Panc1 (cell line): ENCODE measurements at places on chromosomes 12 and 14. TPM values are rescaled to one million over a fixed set of nuclear protein-coding genes. Genes with fewer than 3 reads are reported as not detected.

GRCh38 chr12:73308747-73309146 is 1036.6 kb downstream of the TRHDE start:
- no peak for DNase-seq

GRCh38 chr12:21502164-21502496 is 541 bp downstream of the GOLT1B start:
- DNase-seq: no peak

GRCh38 chr12:110906083-110906482 is 14.3 kb downstream of the MYL2 start:
- no peak for DNase-seq

The CLEC1B gene
- not detected for total RNA-seq

The EIF2B2 gene
- 37.5 TPM for total RNA-seq

- no peak for DNase-seq
Measured at GRCh38 chr14:29320286-29320685, 553.7 kb downstream of the FOXG1 start.

DNA sequence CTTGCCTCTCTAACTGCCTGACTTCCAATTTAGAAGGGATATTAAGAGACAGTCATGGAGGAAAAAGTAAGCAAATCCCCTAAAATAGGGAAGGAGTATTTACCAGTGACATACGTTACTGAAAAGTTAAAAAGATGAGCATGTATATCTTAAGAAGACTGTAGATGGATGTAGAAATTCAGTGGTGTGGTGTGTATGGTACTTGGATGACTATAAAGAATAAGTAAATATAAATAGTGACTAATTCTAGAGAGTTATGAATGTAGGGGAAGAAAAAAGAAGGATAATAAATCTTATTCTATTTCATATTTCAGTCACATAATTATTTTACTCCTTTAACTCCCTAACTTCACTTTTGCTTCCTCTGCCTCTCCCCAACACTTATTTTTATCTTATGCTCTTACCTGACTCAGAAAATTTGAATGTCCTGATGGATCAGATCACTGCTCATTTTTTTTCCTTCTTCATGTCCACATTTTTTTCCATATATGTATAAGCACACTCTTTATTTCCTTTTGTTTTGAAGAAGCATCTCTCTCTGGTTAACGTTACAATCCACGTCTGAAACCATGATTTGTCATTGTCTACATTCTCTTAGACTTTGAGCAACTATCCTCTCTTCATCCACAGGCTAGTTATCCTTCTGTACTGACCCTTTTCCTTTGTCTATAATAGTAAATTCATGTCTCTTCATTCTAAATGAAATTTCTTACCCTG is 422.7 kb upstream of the SYT1 start:
- DNase-seq: no peak

The CSAD gene
- total RNA-seq: 15.4 TPM

The SLIRP gene
- total RNA-seq: 162 TPM

DNA sequence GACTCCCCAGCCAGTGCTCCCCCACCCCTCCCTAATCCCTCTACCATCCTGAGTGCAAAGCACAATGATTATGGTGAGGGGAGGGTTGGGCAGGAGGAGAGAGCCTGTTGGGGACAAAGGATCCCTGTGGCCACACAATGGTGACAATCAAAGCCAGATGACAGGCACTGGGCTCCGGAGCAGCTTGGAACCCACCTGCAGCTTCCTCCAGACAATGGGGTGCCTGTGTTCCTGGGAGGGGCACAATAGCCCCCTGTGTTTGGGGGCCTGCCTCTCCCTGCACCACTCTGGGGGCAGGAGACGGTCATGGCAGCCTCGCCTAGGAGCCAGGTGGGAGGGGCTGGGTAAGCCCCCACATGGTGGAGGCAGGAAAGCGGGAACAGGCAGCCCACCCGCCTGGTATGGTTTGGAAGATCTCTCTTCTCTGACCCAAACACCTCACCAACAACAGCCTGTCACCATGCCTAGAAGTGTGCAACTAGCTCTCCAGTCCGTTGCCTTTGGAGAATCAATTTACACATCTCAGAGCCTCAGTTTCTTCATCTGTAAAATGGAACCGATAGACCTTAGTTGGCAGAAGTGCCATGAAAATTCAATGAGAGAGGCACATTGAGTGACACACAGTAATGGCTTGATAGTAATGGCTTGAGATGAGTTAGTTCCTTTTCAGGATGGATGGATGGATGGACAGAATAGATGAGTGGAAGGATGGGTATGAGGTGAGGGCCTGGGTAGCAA is 53.0 kb downstream of the MVK start:
- no peak for DNase-seq

The METTL17 gene
- total RNA-seq: 39.6 TPM

DNA sequence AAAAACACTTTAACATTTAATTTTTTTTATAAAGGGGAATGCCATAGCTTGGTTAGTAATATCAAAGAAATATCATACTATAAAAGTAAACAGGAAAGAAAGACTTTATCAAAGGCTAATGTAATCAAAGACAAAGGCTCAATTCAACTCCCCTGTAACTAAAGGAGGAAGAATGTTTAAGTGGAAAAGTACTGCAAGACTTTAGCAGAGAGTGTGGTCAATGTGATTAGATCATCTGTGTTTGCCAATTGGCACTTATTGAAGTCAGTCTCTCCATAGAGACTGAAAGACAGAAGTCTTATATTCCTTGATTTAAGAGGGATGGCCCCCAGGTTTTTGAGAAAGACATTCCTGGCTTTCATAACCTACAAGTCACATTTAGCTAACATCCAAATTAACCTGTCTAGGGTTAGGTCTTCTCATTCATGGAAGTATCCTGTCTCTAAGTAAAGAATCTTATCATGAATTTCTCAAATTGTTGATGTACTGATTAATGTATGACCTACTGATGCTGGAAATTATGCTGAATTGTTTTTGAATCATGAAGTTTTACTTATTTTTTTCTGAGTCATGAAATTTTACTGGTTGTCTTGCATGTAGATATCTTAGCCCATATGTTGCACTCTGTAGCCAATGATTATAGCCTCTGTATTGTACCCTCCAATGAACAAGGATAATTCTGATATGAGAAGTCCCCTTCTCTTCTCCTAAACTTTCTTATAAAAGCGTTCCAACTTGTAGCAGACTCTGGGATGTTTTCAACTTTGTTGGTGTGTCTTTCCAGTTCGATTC is 65.4 kb downstream of the ATXN7L3B start:
- no peak for DNase-seq

The SART3 gene
- 55.9 TPM for total RNA-seq

GRCh38 chr12:46832130-46832704 is 6.4 kb upstream of the SLC38A4 start:
- no peak for DNase-seq

- DNase-seq: no peak
Measured at GRCh38 chr12:109840305-109841074, 7.3 kb upstream of the TRPV4 start.

The RHOF gene
- total RNA-seq: 71.8 TPM

- DNase-seq: no peak
Measured at GRCh38 chr14:32472512-32473463, 143.7 kb downstream of the AKAP6 start.

GRCh38 chr12:18824287-18824686 is 86.4 kb downstream of the CAPZA3 start:
- no peak for DNase-seq

DNA sequence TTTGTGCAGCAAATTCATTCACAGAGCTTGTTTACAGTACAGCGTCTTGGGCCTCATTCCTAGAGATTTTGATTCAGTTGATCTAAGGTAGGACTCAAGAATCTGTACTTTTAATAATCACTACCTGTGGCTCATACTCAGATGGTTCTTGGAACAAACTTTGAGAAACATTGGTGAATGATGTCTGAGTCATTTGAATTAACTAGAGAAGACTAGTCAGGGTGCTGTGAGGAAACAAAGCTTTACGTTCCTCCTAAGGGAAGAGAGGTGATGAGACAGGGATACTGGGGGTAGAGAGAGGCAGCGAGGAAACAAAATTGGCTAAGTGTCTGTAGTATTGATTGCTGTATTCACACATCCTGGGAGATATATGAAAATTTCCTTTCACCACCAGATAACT is 109.4 kb downstream of the SLC15A5 start:
- no peak for DNase-seq

The CELA1 gene
- not detected for total RNA-seq

The RNF212B gene
- total RNA-seq: not detected

DNA sequence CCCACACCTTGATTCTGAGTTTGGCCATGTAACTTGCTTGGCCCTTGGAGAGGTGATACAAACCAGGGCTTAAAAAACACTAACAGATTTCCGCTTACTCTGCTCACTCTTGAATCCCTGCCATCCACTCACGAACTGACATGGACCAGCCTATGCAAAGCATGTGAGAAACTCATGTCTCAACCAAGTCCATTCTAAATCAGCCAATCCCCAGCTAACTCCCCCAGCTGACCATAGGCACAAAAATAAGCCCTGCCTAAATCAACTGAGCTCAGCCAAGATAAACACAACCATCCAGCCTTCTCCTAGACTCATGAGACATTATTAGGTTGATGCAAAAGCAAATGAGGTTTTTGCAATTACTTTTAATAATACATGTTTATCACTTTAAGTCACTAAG is 353.9 kb upstream of the TBX3 start:
- DNase-seq: no peak

The OR4E2 gene
- total RNA-seq: not detected

DNA sequence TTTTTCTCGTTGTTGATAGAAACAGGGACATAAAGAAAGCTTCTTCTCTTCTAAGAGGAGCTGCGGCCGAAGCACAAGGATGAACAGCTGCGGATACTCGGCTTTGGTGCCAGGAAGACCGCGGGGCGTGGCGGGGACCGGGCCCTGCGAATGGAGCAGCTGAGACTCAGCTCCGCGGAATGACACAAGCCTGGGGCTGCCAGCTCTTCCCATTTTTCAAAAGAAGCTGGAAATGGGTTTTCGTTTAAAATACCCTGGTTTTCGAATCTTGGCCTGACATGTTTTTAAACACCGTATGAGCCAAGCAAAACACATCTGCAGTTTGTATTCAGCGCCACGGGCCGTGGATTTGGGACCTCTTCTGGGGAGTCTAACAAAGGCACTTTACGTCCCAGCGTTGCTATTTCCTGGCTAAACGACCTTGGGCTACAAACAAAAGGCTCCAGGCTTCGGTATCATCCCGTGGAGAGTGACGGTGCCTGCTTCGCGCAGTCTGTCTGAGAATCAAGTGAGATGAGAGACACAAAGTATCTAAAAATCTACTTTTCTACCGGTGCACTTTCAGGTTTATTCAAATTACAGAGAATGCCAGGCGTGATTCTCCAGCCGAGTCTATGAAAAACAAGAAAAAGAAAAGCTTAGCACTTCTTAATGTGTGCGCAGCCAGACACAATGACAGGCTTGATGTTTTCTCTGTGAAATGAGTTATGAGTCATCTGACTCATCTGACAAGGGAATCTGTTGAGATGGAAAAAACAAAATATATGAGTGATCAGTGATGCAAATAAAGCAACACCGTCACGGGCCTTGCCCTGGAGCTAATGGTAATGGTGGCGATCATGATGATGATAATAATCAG is 114.0 kb upstream of the TMEM132D start:
- no peak for DNase-seq

The TAS2R42 gene
- total RNA-seq: not detected

The VWF gene
- total RNA-seq: 0.31 TPM

DNA sequence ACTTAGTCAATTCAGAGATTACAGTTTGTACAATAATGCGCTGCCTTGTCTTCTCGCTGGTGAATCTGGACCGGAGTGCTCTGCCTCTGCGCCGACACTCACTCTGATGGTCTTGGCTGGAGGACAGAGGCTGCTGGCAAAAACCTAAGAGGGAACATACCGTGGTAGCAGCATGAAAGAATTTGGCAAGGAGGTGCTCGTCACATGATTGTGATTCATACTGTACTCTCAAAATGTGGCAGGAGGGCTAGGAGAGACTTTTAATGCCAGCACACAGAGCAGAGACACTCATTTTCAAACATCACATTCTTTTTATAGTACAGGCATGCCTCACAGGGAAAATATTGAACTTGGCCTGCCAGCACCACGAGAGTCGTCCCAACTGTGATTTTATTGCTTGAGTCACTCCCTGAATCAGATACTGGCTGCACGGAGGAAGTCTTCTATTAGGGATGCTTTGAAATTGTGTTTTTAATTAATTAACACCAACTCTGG is 67.8 kb downstream of the HMGA2 start:
- peak; percentile 95 for DNase-seq

DNA sequence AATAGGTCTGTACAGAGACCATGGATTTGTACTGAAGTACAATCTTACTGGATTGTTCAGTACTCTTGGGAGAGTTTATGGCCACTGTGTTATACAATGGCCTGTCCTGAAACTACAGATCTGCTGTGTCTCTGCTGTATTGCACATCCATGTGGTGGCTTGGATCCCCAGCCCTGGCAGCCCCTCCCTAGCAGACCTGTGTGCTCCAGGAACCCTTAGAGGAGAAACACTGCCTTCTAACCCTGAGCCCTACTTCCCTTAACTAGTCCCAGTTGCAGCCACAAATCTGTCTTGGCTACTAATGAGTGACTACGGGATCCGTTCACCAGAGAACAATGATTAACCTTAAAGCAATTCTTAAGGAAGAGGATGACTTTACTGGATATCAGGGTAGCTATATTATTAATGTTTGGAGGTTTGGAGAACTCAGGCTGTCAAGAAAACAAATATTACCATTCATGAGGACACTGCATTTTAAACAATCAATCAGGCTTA is 27.7 kb downstream of the RNF34 start:
- no peak for DNase-seq

DNA sequence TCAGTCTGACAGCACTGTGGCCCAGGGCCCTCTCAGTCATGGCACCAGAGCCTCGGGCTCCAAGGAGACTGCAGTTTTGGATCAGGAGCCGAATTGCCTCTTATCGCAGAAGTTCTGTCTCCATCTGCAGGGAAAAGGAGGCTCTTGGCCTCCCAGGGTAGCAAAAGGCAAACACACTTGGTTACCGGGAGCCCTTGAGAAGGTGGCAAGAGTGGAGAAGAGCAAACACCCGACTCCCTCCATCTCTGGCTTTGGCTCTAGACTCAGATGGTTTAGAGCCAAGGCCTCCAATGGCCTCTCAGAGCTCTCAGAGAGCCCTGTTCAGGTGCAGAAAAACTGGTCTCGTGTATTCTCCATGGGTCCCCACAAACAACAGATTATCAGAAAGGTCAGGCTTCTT is 44.6 kb downstream of the NINJ2 start:
- DNase-seq: no peak

- no peak for DNase-seq
Measured at GRCh38 chr14:68885226-68886108, 92.6 kb upstream of the ZFP36L1 start.

DNA sequence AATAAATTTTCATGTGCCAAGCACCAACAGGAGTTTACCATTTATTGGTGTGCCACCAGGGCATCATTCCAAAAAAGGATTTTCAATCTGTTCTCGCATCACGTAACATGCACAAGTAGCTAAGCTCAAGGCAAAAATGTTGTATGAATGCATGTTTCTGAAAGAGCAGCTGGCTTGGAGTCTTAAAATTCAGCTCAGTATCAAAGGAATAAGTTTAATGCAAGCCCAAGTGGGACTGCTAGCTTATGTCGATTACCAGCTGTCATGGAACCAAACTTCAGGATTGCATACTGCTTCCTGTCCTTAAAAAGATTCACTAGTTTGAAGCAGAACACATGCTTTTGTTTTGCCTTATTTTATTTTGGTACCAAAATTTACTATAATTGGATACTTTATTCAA is 437.0 kb downstream of the FSCB start:
- no peak for DNase-seq
